ENCODE measurements at places on chromosomes 3 and 15.

DNA sequence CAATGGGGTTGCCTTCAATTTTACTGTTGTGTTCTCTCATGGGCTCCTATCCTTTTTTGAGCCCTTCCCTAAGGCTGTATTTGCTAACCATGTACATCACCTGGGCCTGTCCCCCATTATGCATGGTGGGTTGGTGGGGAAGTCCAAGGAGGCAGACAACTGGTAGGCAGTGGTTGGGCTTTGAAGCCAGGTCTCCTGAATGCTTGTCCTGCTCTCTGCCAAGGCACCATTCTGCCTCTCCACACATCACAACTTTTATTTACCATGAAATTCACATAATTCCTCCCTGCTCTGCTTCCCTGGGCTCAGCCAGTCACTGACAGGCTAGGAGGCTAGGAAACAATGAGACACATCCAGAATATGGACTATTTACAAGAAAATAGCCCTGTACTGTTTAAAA lies 41.0 kb upstream of the COPB2 start:
- peak; percentile 9 for DNase-seq

GRCh38 chr3:85785766-85786165 lies 827.0 kb downstream of the CADM2 start:
- no peak for DNase-seq

GRCh38 chr3:141346839-141347238 lies 21.5 kb upstream of the ZBTB38 start:
- peak; percentile 77 for DNase-seq

DNA sequence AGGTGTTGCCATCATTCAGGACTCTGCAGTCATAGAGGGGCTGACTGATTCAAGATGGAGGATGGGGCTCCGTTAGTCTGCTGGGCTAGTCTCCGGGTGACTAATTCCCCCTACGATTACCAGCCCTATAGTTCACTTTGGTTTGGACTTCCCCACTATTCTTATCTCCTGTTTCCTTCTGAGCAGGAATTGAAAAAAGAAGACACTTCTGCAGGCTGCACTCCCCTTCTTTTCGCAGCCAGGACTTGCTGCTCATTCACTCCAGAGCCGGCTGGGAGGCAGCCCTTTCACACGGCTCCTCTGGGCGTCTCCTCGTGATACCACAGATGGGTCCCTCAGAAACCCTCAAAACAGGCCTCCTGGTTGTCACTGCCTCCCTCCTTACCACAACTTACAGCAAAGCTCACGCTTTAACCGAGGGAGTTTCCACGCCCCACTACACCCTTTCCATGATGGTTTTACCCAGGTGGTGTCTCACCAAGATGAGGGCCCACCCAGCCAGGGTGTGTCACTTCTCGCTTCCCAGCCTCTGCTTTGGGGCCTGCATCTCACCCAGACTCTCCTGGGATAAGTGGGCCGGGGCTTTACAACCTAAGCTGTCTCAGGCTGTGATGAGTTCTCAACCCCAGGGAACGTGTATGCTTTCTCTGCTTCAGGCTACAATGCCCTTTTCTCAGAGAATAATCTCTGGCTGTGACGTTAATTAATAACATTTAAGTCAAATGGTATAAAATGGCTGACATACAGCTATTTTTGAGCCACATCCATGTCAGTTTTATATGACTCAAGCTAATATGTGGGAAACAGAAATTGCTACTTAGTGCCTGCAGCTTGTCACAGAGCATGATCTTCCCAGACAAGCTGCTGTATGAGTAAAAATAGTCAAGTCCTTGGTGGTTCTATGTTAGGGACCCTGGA lies 11.9 kb downstream of the CX3CR1 start:
- peak; percentile 70 for DNase-seq

DNA sequence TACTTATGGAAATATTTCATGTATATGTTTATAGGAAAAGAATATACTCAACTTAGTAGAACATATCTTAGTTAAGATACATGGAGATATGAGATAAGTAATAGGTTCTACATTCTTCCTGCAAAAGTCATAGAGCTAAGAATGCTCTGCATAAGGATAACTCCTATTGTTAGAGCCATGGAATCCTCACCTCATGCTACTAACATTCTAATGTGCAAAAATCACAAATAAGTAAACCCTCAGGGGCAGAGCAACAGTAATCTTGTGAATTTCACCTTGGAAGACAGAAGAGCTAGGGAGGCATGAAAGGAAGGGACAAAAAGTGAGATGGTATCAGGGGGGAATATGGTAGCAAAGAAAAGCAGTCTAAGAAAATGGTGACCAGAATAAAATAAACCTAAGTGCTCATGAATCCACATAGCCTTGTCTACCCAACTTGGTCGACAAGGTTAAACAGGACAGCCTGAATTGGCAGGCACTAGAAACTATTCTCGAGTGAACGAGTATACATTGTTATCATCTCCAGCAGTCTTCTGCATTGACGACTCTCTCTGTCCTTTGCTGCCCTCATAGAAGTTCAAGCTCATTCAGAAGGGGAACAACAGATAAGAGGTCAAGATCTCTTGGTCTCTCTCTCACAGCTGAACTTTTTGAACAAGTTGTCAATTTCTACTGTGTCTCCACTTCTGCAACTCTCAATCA lies 52.8 kb downstream of the XRN1 start:
- no peak for DNase-seq

All from inflammatory macrophage treated with lipopolysaccharide for 1 hour (primary cell).